ENCODE measurements at places on chromosomes 16 and 17.

DNA sequence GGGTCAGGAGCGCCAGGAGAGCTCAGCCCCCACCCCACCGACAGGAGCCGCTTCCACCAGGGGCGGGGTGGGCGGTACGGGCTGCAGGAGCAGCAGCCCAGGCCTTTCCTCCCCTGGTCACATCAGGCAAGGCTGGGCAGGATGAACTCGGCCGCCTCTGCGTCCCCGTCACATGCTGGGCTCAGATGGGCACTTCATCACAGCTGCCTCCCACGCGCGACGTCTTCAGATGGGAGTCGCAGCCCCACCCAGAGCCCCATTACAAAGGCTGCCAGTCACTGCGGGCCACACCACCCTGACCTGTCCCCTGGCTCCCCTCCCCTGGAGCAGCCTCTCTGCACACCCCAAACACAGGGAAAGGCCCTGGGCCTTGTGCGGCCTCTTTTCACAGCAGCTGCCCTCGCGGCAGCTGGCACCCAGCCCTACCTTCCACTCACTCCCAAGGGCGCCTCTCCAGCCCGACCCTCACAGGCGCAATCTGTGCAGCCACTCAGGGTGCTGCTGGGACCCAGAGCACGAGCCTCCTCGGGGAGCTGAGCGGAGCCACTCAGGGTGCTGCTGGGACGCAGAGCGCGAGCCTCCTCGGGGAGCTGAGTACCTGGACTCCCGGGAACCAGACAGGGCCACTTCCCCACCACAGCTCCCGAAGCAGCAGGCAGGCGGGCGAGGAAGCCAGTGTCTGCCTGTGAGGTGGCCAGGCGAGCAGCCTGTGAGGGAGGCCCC is 4.7 kb downstream of the ZNF598 start:
- no peak for DNase-seq

GRCh38 chr16:57752581-57753447 is 17.2 kb downstream of the KATNB1 start:
- no peak for DNase-seq

DNA sequence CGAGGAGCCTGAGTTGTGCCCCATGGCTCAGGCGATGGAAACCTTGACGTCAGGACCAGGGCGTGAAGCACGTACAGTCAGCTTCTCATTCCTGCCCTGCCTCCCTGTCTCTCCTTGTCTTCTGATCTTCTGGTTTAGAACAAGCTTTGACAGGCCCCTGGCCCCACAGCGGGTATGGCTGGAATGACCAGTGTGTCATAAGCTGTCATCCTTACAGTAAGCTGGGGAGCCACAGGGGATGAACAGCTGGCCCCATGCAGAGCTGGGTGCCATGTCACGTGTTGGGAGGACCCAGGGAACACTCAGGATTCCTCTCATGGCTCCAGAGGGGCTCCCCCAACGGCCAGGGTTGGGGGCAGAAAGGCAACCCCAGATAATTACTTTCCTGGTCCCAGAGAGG is 157.6 kb upstream of the PLCG2 start:
- no peak for DNase-seq

GRCh38 chr16:50272687-50273381 is 6.5 kb downstream of the ADCY7 start:
- DNase-seq: no peak

DNA sequence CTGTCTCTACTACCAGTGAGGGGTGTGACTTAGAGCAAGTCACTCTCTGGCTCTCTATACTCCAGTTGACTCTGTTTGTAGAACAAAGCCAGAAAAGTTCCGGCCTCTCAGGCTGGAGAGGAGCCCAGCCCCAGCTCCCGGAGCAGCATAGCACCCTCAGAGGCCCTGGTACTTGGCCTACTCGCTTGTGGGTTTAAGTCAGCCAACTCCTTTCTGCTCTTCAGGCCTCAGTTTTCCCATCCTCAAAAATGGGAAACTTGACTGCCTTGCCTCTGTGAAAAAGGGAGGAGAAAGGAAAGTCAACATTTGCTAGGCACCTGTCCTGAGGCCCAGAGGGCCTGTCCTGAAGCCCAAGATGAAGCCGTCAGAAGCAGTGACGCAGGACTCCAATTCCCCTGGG is 1.1 kb downstream of the CHST6 start:
- no peak for DNase-seq

All from amniotic epithelial cell (primary cell).